ENCODE measurements at places on chromosomes 12 and 14.

GRCh38 chr14:97162621-97163020, 365.4 kb downstream of the VRK1 start:
- DNase-seq: no peak

- DNase-seq: no peak
Observed at GRCh38 chr12:34604227-34604626, 581.9 kb downstream of the ALG10 start.

DNA sequence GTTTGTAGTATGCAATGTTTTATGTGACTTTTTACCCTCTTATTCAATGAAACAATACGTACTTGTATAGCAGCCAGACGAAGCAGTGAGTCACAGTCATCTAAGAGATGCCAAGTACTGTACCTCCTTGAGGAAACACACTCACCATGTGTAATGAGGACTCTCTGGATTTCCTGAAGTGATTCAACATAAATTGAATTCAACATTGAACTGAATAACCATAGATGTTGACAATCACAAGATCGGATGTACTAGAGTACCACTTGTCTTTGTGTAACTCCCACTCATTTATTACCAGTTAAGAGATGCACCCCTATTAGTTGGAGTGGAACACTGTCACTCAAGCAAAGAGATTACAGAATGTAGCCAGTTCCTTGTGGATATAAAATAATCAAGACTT, 175.2 kb upstream of the HMGA2 start:
- DNase-seq: no peak

DNA sequence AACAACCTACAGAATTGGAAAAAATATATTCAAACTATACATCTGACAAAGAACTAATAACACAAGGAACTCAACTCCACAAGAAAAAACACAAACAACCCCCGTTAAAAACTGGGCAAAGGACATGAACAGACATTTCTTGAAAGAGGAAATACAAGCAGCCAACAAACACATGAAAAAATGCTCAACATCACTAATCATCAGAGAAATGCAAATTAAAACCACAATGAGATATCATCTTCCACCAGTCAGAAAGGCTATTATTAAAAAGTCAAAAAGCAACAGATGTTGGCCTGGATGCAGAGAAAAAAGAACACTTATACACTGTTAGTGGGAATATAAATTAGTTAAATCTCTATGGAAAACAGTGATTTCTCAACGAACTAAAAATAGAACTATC, 82.6 kb upstream of the CCDC91 start:
- DNase-seq: no peak

- DNase-seq: no peak
Observed at GRCh38 chr14:35167496-35167895, 45.1 kb downstream of the PRORP start.

GRCh38 chr12:111673503-111673902, 12.3 kb downstream of the BRAP start:
- DNase-seq: no peak

DNA sequence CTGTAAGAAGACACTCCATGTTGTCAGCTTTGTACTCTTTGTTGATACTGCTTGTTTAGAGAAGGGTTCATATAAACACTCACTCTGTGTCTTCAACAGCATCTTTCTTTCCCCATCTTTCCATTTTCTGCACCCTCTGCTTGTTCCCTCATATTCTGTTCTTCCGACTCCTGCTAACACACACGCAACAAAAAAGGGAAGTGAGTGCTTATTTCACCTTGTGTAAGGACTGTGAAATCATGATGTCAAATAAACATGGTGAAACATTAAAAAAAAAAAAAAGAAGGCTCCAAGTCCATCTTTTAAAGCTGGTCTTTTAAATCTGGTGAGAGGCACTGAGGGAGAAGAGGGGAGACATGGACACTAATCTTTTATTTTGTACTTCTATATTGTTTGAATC, 145.4 kb downstream of the RPAP3 start:
- no peak for DNase-seq

DNA sequence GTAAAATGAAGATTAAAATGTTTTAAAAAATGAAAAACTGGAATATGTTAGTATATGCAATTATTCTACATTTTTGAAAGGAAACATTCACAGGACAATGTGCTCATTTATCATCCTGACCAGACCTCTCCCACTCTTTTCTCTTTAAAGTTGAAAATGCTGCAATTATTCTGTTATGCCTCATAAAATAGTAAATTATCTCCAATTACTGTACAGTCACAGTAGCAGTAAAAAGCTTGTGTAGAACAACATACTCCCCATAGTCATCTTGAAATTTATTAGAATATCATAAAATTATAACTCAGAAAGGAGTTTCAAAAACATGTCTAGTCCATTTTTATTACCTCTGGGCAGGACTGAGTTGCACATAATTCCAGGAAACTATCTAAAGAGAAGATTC, 250.3 kb downstream of the SYT1 start:
- no peak for DNase-seq

DNA sequence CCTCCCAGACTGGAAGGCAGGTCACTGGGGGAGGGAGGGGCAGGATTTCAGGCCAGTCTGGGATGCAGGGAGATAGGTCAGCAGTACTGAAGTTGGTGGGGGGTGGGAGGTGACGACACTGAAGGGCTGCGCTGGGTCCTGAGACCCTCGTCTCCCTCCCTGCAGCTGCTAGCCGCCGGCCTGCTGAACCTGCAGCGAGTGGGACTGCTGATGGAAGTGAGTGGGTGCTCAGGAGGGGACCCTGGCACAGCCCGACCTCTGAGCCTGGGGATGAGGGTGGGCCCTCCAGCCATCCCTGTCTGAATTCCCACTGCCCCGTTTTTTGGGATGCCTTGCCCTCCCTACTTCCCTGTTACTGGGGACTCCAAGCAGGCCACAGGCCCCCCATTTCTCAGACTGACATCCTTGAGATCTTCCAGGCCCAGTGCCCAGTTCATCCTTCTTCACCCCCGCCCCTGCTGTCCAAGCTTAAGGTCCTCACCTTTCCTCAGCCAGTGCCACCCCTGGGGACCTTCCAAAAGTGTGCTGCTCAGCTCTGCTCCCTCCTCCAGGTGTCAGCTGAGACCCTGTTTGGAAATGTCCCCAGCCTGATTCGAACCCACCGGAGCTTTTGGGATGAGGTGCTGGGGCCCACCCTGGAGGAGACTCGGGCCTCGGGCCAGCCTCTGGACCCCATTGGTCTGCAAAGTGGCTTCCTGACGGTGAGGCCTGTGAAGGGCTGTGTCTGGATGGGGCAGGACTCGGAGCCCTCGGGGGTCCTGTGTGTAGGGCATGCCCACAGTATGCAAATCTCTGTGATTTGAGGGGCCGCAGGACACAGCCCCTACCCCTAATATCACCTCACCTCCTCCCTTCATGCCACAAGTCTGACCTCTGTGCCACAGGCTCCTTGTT, 5.5 kb downstream of the PLEKHG6 start:
- DNase-seq: no peak

DNA sequence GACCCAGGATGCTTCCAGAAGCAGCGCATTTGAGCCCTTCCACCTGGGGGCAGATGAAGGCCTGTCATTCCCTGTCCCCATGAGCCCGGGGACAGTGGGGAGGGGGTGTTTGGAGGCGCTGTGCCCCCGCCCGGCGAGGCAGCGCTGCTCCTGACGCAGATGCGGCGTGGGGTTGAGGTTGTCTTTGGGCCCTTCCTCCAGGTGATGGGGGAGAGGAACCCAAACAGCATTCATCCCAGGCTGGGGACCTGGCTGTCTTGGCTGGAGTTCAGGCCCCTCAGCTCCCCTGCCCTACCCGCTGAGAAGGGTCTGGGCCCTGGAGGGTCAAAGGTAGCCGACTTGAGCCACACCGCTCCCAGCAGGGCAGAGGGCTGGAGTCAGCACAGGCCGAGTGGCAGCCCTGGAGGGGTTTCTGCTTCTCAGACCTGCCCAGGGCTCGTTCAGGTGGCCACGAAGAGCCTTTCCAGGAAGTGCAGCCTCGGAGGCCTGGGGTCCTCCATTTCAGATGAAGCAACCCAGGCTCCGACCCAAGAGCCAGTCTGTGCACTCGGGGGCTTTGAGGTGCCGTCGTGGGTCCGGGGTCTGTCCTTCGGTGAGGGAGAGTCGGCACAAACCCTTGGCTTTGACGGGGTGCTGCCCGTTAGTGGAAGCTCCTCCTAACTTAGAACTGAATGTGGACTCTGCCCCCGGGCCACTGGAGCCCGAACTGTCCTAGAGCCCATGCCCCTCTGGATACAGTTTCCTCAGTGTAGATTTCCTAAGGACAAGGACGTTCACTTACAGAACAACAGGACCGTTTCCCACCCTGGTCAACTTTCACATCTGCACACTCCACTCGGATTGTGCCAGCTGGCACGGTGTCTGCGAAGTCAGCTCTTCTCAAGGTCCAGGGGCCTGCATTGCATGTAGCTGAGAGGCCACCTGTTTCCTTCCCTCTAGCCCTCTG, 16.1 kb downstream of the ACADS start:
- DNase-seq: no peak

DNA sequence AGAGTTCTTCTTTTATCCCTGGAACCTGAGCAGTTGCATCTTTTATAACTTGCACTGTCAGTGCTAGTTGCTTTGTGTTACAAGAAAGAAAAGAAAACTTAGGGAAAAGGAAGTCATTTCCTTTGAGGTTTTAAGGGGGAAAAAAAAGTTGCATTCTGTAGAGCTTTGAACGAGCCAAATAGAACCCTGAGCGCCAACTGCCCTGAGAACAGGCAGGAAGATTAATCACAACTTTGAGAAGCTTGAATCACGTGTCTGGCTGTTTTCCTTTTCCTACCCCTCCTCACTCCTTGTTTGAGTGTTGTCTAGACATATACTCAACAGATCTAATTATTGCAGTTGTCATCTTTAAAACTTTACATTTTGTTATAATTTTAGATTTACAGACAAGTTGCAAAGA, 12.5 kb downstream of the PCNX1 start:
- DNase-seq: no peak

DNA sequence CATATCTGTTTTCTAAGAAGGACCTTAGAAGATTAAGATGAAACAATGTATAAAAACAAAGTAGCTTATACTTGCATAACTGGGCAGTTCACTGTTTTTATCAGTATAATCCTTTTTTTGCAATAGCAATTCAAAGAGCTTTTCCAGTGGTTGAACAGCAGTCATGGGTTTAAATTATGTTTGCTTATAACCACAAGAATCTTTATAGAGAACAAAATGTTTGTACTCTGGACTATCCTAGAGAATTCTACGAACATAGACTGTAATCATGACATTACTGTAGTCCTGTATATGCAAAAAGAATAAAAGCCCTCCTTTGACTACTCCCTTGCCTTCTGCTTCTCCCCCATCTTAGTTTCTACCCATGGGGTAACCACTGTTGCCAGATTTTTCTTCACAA, 5.7 kb downstream of the FAM177A1 start:
- DNase-seq: no peak

GRCh38 chr14:70782361-70782760, 27.0 kb downstream of the MAP3K9 start:
- DNase-seq: no peak

DNA sequence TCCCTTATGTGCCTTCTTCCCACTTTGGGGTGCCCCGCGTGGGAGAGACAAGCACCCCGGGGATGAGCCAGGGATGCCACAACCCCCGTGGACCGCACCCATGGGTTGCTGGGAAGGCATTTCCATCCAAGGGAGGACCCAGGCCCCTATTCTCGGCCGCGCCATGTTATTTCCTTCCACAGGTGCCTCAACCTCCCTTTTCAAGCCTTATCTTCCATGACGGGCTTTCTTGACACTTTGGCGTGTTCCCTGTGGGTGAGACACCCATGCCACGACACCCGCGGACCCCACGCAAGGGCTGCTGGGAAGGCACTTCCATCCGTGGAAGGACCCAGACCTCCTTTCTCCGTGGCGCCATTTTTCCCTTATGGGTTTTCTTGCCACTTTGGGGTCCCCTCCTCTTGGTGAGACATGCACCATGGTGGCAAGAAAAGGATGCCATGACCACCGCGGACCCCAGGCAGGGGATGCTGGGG, 269.2 kb downstream of the ALG10 start:
- DNase-seq: no peak

DNA sequence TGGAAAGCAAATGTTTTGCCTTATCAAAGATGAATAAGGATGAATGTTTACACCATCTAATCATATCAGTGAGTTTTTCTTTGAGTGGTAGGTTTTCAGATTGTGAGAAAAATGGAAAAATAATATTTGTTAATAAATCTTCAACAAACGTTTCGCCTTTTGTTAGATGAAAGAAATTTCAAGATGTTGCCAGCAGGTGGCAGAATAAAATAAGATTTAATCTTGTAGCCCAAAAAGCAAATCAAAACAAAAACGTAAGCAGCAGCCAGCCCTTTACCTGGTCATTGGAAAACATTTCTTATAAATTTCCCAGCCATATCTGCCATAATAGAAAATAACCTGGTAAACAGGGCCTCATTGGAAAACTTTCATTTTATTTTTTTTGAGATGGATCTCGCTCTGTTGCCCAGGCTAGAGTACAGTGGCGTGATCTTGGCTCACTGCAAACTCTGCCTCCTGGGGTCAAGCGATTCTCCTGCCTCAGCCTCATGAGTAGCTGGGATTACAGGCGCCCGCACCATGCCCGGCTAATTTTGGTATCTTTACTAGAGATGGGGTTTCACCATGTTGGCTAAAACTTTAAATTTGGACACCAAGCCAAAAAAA, 15.4 kb upstream of the TMEM120B start:
- peak; percentile 29 for DNase-seq

GRCh38 chr12:69019910-69020309, 86.9 kb upstream of the CPM start:
- DNase-seq: no peak

GRCh38 chr14:91331721-91332120, 85.9 kb downstream of the CCDC88C start:
- DNase-seq: no peak

- DNase-seq: no peak
Observed at GRCh38 chr14:86788224-86788623, 1204.8 kb downstream of the GALC start.

DNA sequence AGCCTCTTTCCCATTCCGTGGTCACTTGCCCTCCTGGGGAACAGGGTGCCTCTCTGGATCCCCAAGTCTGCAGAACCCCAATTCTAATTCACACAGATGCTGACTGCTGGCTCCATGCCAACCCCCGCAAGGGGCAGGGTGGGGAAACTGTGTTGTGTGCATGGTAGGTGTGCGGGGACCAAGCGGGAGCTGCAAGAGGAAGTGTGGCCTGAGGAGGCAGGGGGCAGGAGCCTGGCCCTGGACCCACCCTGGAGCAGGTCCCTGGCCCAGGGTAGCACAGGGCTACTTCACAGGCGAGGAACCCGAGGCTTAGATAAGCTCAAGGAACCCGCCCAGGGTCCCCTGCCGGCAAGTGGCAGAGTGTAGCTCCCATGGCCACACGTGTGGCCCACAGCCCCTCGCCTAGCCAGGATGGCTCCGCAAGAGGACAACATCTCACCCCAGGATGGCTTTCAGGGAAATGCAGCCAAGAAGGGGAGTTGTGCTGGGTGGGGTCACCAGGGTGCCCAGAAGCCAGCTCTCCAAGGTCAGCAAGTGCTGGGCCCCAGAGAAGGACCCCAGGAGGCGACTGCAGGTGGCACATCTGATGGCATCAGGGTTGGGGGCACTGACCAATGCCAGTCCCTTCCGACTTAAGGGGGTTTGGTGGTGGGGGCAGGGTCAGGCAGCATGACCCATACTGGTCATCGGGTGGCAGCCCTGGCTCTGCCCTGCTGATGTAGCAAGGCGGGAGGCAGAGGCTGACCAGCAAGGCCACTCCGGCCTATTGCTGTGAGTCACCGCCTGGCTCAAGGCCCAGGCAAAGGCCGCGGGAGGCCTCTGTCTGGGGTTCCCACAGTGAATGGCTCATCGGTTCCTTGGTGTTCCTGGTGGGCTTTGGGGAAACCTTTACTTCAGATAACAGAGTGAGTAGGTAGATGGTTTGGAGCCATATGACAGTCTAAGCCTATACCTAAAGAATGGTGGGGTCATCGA, 37.3 kb upstream of the EML1 start:
- DNase-seq: no peak

Data from SHP77 treated with DMSO at 0.1 percent for 48 hours (cell line).